ENCODE measurements at places on chromosomes 2 and 18. TPM values are rescaled to one million over a fixed set of nuclear protein-coding genes. Genes with fewer than 3 reads are reported as not detected.
A peak's percentile ranks its signal among the peaks of the same experiment; 100 is the strongest.

SNTG2 gene
- 4.2 TPM for total RNA-seq

RFX8 gene
- 1.1 TPM for total RNA-seq

CLEC4F gene
- not detected for total RNA-seq

DNA sequence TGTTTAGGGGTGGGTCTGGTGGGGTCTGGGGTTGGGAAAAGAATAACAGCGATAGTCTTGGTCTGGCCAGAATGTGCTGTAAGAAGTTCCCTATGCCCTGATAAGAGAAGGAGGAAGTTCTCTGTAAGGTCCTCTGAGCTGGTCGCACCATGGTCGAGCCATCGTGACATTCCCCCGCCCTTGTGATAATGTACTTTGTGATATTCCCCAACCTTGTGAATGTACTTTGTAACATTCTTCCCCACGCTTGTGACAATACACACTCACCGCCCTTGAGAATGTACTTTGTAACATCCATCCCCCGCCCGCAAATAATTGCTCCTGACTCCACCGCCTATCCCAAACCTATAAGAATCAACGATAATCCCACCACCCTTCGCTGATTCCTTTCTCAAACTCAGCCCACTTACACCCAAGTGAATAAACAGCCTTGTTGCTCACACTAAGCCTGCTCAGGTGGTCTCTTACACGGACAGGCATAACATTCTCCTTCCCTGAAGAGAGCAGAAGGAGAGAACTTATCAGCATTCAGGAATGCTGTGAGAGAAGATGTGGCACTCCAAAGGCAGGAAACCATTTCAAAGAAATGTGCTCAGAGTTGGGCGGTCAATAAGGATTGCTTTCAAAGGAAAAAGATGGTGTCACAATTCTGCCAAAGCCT, 17.8 kb upstream of the DUSP19 start:
- no peak for DNase-seq

GRCh38 chr2:217667512-217667911, 335.3 kb downstream of the TNS1 start:
- no peak for DNase-seq

- DNase-seq = no peak
These were observed 36.1 kb downstream of the ZNF407 start for GRCh38 chr18:74633652-74634352.

REG3A gene
- total RNA-seq = not detected

- DNase-seq = no peak
These were observed 5.4 kb upstream of the RNF181 start for GRCh38 chr2:85589982-85590791.

DNA sequence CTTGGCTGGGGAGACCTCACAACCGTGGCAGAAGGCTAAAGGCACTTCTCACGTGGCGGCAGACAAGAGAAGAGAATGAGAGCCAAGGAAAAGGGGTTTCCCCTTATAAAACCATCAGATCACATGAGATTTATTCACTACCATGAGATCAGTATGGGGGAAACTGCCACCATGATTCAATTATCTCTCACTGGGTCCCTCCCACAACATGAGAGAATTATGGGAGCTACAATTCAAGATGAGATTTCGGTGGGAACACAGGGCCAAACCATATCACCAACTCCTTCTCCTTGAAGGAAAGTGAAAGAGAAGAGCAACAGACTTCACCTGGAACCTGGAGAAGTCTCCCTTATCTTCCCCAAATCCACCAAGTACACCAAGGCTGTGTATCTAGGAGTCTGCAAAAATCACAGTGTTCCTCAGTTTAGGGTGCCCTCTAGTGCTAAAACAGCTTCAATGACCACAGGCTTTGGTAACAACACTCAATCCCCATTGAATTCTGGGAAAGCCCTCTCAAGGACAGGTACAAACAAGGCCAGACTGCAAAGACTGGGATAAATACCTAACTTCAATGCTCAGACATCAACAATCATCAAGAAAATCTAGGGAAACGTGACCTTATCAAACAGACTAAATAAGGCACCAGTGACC, 148.8 kb upstream of the SRD5A2 start:
- DNase-seq = no peak

DNA sequence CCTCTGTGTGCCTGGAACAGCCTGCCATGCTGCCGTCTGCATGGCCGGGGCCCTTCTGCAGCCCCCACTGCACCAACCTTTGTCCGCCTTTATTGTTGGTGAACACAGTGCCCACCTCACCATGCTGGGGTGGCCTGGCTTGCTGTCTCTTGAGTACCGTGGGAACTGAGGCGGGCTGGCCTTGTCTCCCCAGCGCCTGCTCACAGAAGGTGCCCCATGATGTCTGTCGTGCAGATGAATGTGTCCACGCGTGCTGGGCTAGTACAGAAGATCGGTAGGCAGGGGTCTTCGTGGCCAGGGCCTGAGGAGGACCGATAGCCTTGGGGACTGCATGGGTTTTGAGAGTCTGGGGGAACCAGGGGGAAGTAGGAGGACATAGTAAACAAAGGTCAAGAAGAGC, 242.4 kb downstream of the LDLRAD4 start:
- DNase-seq = no peak

GRCh38 chr18:77015169-77015568, 117.4 kb downstream of the MBP start:
- DNase-seq = no peak

GRCh38 chr2:44974064-44974715, 32.7 kb downstream of the SIX3 start:
- no peak for DNase-seq

DNA sequence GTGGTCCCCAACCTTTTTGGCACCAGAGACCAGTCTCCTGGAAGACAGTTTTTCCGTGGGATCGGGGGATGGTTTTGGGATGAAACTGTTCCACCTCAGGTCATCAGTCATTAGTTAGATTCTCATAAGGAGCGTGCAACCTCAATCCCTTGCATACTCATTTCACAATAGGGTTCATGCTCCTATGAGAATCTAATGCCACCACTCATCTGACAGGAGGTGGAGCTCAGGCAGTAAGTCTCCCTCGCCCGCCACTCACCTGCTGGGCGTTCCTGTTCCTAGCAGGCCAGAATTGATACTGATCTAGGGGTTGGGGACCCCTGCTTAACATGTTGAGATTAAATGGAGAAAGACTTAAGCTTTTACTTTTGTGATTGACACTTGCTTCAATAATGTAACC, 9.9 kb downstream of the NABP1 start:
- no peak for DNase-seq

GRCh38 chr18:12374401-12374800, 2.6 kb downstream of the AFG3L2 start:
- no peak for DNase-seq

- no peak for DNase-seq
These were observed 17.4 kb upstream of the HNRNPA3 start for GRCh38 chr2:177195194-177195593.

MEX3C gene
- total RNA-seq = 55.5 TPM

DCDC2C gene
- total RNA-seq = 0.99 TPM

DNA sequence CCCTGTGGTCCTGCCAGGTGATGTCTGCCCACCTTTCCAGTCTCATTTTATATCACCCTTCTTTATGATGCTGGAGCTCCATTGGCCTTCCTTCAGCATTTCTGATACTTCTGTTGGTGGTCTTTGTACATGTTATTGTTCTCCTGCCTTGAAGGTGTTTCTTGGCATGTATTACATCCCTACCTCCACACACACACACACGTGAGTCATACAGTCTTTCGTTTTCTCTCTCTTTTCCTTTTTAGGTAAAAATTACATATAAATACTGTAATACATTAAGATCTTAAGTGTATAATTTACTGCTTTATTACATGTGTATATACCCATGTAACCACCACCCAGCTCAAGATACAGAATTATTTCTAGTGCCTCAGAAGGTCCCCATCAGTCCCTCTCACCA, 10.2 kb upstream of the ADGRF3 start:
- DNase-seq = no peak

GRCh38 chr2:48198371-48198770, 292.1 kb upstream of the FBXO11 start:
- no peak for DNase-seq

DNA sequence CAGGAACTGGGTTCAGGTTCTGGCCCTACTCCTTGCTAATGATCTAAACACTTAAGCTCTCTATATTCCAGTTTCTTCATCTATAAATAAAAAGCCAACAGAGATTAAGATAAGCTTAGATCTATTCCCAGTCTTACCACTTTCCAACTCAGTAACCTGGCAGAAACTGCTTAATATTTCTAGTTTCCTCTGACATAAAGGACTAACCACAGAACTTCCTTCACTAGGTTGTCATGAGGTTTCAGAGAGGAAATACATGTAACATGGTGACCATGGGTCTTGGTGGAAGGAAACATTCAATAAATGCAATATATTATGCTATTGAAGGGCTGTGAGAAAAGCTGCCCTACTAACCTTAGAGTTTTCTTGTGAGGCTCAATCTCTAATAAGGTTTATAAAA, 114.4 kb upstream of the PDE1A start:
- DNase-seq = no peak

- no peak for DNase-seq
These were observed 8.0 kb upstream of the MBP start for GRCh38 chr18:77140439-77141109.

GRCh38 chr2:96683972-96684820, 41.6 kb downstream of the FER1L5 start:
- no peak for DNase-seq

MROH2A gene
- under 0.01 TPM for total RNA-seq

TGOLN2 gene
- total RNA-seq = 63.7 TPM

GRCh38 chr2:162343492-162343823, 474 bp upstream of the GCA start:
- DNase-seq = no peak

GRCh38 chr18:67280486-67281242, 235.9 kb downstream of the DSEL start:
- DNase-seq = no peak

DNA sequence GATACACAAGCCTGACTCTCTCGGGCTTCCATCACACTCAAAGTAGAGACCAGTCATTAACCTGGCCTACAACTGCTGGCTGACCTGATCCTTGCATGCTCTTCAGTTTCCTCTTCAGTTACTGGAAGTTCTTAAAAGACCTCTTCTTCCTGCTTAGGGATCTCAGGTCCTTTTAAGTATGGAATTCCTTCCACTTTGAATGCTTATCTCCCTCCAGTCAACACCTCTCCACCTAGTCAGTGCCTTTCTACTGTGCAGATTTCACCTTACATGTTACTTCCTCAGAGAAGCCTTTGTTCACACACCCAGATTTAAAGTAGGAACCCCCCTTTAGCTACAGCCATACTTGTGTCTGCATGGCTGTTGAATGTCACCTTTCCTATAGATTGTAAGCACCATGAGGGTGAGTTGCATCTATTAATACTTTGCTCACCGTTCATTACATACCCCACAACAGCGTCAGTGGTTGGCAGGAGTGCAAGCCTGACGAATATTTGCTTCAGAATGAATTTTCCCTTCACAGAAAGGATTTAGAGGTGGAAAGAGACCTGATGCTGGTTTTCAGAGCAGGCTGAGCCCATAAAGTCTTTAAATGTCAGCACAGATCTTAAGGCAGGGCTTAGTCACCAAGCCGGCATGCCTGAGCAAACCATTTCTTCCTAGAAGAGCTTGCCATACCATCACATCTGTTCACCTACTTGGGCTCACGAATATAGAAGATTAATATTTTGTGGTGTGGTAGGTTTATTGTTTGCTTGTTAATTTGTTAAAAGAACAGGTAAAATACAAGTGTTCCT, 90.1 kb downstream of the ACVR1 start:
- DNase-seq = no peak

ZC3H6 gene
- total RNA-seq = 14.8 TPM

DNA sequence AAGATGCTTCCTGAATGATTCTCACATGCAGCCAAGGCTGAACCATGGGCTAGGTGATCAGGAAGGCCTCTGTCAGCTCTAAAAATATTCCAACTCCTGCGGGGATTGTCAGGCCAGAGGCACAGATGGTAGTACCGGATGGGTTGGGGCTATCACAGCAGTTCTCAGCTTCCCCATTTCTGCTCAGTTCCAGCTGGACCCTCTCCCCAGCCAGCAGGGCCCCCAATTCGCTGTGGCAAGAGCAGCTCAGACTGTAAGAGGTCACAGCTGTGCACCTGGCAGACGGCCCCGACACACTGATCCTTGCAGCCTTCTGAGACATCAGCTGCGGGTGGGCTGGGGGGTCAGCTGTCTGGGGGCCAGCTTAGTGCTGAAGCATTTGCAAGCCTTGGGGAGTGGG, 43.6 kb upstream of the TCF7L1 start:
- DNase-seq = no peak

DNA sequence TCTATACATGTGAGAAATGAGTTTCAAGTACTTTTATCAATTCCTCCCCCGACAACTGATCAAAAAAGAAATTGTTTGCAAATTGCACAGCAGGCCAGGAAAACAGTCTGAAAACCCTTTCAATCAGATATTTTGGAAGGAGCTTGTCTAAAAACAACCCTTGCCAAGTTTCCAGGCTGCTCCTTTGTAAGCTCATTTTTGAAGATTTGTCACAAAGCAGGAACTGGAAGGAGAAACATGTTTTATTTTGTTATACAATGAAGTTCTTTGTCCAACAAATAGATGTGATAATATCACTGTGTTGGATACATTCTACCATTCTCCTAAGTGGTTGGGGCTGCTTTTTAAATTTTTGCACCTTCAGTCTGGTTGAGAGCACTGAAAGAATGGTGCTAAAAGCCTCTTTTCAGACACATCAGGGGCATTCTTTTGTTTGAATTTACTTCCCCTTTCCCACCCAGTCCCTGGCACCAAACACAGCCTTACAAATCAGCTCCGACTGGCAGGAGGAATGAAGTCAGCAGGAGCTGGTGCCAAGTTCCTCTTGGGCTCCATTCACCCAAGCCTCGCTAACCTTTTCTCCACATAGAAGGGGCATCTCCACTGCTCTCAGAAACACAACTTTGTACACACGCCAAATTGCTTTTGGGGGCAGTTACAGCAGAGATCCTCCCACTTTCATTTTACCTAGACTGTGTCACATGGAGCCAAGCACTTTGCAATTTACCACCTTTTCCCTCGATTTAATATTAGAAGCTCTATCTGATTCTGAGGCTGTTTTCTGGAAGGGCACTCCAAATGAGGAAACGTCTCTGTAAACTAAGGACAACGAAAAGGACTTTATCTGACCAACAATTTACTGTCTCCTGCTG, 88.0 kb downstream of the C1D start:
- DNase-seq = peak; percentile 94

ASXL3 gene
- total RNA-seq = 34.2 TPM

GRCh38 chr18:44742718-44743311, 62.1 kb downstream of the SETBP1 start:
- peak; percentile 95 for DNase-seq

DNA sequence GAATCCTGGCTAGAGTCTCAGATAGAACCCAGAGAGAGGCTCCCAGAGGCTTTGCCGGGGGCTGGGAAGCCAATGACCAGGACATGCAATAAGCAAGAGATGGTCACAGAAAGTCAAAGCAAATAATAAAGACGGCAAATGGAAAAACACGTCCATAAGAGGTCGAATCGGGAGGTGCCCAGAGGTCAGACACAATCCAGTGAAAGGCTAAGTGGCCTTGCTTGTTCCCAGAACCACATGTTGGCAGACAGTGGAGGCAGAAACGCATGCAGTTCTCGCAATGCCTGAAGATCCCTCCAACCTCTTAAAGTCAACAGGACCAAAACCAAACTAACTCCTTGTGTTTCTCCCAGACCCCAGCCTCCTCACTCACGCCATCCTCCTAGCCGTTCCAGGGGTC, 3.0 kb downstream of the CYB5A start:
- DNase-seq = no peak

All from spinal cord (tissue), 10 donors.